ENCODE measurements at places on chromosomes 2 and 18.

DNA sequence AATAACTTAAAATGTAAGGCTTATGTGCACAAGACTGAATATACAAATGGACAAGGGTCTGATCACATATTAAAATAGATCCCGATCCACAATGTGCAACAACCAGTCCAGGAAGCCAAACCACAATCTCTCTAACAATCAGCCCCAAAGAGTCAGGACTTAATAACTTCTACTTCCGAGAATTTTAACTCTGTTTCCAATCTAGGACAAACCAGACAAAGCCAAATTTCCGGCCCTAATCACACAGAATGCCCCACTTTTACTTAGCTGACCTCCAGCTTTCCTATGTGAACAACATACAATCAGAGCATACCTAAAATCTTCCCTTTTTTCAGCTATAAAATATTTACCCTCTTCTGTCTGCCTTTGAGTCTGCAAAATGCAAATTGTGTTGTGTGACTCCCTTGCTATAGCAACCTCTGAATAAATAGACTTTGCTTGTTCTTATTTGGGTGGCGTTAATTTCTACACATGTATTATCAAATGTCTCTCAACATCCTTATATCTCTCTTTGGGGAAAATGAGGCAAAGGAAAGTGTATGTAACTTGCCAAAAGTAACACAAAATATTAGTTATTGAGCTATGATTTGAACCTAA lies 381.9 kb upstream of the MC4R start:
- DNase-seq, result no peak

- no peak for DNase-seq
Observed at GRCh38 chr2:222982010-222982908, 69.7 kb upstream of the KCNE4 start.

GRCh38 chr2:56522605-56523089 lies 338.9 kb downstream of the CCDC85A start:
- no peak for DNase-seq

DNA sequence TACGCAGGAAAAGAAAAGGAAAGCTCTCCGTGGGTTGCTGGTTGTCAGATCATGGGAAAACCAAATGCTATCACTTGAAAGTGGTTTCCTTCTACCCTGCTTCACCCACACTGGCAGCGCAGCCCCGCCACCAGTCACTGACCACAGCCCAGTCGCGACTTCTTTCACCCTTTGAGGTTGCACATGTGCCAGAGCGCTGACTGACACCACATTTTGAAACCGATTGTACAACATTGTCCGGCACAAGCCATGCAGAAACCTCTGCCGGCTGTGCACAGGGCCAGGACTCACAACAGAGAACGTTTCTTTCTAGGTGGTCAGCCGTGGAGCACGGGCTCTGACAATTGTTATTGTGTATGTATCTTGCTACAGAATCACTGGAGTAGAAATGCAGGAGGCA lies 827.2 kb upstream of the POU3F3 start:
- no peak for DNase-seq

GRCh38 chr2:213286161-213286560 lies 1.9 kb downstream of the SPAG16 start:
- no peak for DNase-seq

GRCh38 chr2:45132551-45132950 lies 123.3 kb upstream of the SIX2 start:
- no peak for DNase-seq

- no peak for DNase-seq
Observed at GRCh38 chr2:134988994-134989605, 58.1 kb downstream of the MAP3K19 start.

DNA sequence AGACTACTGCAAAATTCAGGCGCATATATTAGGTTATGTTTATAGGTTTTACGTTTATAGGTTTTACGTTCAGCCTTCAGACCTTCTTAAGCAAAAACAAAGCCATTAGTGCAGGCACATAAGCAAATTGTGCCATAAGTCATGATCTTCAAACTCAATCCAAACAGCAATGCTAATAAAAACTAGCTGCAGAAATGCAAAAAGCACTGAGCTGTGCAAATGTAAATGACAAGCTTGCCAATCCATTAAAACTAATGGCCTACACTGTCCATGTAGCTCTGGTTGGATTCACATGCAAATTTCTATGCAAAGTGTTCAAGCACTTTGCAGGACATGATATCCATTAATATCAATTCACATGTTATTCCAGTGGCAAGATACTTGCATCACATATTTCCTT lies 50.9 kb downstream of the LRPPRC start:
- DNase-seq, result no peak

DNA sequence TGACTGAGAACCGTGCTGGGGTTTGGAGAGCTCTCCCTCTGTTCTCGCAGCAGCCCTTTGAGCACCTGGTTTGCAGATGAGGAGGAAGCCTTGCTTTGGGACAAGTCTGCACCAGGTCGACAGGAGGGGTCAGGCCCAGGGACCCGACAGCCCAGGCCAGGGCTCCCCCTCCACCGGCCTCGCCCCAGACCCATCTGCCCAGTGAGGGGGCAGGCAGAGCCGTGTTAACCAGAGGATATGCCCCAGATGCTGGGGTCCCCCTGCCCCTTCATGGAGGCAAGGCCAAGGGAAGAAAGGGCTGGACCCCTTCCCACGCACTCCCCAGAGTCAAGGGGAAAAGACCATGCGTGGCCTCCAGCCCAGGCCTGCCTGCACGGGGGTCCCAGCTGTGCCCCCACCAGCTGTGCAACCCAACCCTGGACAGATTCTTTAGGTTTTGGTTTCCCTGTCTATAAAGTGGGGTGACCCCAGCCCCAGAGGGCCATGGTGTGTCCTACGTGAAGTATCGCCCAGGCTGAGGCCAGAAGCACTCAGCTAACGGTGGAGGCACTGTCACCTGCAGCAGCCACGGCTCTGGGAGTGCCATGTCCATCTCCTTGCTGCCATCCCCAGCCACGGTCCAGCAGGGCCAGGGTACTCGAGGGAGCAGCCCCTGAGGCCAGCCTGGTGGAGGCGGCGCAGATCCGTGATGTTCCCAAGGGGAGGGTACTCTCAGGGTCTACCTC lies 4.8 kb upstream of the SNED1 start:
- DNase-seq, result no peak

DNA sequence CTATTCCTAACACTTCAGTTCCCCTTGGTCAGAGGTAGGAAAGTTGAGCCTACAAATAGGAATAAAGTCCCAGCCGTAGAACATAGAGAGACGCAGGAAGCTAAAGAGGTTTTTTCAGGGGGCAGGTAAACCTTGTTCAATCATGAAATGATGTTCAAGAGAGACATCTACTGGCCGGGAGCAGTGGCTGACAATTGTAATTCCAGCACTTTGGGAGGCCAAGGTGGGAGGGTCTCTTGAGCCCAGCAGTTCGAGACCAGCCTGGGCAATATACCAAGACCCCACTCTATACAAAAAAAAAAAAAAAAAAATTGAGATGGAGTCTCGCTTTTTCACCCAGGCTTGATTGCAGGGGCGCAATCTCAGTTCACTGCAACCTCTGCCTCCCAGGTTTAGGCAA lies 66.7 kb upstream of the DNAJC10 start:
- no peak for DNase-seq

DNA sequence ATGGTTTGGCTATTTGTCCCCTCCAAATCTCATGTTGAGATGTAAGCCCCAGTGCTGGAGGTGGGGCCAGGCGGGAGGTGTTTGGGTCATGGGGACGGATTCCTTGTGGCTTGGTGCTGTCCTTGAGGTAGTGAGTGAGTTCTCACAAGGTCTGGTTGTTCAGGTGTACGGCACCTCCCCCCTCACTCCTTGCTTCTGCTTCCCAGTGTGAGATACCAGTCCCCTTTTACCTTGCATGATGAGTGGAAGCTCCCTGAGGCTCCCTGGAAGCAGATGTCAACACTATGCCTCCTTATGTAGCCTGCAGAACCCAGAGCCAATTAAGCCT lies 232.6 kb downstream of the LDLRAD4 start:
- DNase-seq, result no peak

DNA sequence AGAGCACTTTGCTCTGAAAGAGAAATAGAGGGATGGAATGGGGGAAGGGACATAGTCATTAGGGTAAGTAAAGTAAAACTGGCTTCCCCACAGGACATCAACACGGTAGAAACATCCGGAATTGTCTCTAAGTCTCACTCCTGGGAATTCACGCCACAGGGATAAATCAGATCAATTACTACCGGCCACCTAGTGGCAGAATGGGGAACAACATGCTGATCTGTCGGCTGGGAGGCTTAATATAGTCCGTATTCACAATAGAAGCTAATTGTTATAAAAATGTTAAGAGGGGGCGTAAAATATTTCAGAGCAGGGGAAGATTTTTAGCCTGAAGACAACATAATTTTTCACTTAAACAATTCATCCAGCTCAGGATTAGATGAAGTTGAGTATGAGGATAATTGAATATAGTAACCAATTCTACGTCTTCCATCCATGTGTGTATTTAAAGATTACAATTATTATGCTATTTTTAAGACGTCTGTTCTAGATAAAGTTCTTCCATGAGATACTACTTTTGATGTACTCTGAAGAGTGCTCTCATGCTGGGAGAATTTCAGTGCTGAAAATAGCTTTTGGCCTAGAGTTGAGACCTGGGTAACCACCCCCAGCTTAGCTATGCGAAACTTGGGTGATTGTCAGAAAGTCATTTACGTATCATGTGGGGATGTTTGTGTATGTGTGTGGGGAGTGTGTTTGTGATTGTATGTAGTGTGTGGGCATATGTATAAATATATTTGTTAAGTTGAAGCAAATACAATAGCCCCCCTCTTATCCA lies 65.7 kb downstream of the LRRTM1 start:
- no peak for DNase-seq

DNA sequence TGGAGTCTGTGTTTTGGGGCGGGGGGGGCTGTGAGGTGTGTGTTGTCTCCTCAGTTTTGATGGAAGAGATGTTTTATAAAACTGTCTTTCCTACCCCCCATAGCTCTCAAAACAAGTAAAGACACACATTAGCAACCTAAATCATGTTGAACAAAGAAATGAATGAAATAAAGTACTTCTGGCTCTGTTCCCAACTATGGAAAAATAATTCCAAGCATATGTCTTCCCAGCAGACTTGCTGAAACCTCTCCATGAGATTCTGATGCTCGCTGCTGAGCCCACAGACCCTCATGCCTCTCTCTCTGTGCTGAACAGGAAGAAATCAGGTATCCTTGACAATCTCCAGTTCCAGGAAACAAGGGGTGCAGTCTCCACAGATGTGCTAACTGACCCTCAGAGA lies 226.7 kb upstream of the KLHL29 start:
- DNase-seq, result no peak

- no peak for DNase-seq
Observed at GRCh38 chr2:37337620-37338280, 6.7 kb upstream of the QPCT start.

- DNase-seq, result no peak
Observed at GRCh38 chr2:109675666-109676345, 61.6 kb downstream of the SOWAHC start.

DNA sequence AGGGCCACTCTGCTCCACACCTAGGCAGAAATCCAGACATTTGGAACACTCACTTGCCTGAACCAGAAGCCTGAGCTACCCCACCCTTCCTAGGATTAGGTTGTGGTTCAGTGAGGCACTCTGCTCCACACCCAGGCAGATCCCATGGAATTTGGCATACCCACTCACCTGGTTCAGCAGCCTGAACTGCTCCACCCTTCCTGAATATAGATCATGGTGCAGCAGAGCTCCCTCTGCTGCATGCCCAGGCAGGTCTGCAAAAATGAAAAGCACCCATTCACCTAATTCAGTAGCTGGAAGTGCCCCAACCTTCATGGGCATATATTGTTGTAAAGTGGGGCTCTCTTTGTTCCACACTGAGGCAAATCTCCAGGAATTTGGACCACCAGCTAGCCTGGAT lies 185.1 kb upstream of the CNTNAP5 start:
- DNase-seq, result no peak

GRCh38 chr2:234163510-234164045 lies 113.1 kb downstream of the SPP2 start:
- DNase-seq, result no peak

DNA sequence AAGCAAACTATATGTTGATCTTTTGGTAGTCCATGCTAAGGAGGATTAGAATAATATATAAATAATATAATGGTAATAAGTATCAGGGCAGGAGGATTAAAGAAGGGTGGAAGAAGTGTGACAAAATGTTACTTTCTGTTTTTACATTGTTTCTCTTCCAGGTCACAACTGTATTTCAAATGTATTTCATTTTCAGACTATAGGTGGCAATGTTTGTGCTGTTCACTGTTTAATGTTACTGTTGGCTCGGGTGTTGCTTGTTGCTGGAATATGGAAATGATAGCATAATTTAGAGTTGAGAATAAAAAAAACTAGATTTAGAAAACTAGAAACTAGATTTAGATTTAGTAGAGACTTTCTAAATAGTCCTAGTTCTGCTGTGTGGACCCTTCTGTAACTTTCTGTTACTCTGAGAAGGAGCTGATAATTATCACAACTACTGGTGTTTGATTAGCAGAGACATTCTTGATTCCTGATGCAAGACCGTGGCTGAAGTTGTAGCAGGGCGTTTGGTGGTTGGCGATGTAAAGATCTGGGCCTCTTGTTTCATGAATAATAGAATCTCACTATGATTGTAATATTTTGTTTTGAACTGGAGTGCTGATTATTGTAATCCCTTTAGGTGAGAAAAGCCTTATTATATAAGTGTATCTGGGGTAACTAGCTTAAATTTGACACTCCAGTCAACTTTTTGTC lies 7.9 kb downstream of the NEDD4L start:
- no peak for DNase-seq

GRCh38 chr2:64793701-64794100 lies 140.0 kb upstream of the SERTAD2 start:
- DNase-seq, result no peak

- DNase-seq, result no peak
Observed at GRCh38 chr2:174623690-174624089, 26.1 kb upstream of the WIPF1 start.

DNA sequence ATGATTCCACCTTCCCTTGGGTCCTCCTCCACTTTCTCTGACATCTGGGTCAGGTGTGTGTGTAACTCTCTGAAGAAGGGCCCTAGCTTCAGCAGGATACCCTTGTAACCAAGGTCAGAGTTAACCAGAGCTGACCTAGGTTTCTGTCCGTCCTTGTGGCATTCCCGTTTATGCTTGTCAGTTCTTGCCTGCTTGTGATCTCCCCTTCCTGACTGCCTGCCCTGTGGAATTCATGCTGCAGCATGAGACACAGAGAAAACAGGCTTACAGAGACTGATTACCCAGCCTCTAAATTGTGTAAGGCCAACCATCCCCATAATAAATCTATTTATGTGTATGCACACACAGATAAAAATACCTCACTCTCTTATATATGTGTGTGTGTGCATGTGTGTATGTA lies 22.8 kb downstream of the NXPH2 start:
- DNase-seq, result no peak

DNA sequence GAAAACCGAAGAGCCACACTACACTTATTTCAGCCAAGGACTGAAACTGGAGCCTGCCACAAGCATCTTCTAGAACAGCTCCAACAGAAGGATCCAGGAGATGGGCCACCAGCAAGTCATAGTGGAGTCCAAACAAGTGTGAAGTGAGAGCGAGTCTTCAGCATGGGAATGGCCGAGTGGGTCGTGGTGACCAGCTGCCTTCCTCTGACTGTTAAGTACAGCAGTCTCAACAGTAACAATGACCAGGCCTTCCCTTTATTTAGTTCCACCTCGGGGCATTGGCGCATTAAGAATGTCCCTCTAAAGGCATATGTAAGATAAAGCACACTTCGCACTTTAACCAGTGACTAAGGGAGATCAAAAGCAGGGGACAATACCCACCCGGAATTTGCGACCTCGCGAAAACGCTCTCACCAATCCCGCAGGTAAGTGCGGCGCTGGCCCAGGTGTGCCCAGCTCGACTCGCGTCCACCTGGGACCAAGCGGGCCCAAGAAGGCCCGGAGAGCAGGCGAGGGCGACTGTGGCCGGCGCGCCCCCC lies 1.1 kb downstream of the L3MBTL4 start:
- DNase-seq, result no peak

GRCh38 chr2:3168230-3168891 lies 209.3 kb downstream of the EIPR1 start:
- no peak for DNase-seq
